ENCODE measurements at places on chromosomes 7 and 10. TPM values are rescaled to one million over a fixed set of nuclear protein-coding genes. Genes with fewer than 3 reads are reported as not detected.

DNA sequence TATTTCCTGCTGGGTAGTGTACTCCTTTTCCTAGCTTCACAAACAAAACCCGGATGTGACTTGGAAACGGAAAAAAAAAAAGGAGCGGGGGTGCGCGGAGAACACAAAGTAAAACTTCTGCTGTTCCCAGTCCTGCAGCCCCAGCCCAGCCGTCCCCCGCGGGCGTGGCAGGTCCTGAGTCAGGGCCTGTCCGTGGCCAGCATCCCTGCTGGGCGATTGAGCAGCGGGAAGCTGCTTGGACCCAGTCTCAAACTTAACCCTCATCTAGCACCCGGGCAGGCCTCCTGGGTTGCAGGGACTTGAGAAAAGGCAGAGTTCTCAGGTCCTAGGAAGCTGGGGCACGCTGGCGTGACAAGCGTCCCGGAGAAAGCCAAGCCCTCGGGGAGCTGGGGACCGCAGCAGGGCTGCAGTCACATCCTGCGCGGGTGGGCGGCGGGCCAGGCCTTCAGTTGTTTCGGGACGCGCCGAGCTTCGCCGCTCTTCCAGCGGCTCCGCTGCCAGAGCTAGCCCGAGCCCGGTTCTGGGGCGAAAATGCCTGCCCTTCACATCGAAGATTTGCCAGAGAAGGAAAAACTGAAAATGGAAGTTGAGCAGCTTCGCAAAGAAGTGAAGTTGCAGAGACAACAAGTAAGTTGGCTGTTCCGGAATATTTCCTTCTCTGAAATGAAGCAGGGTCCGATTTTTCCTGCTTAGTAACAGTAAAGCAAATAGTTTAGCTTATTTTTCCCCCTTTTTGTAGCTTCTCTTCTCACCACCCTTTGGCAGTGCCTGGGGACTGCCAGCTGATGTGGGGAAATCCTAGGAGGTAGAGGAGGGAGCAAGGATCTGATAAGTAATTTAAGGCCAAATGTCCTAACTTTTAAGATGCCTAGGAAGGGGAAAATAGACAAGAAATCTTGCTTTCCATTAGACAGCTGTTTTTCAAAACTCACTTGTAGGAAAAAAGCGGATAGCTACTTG, at the start of gene GNG11:
Gene GNG11, plus strand, starts transcription at position 129 of the 960 bp plus-strand sequence. Its CDS starts 403 bp downstream, at position 532.
- peak; percentile 65 for DNase-seq

- DNase-seq, result no peak
Observed at GRCh38 chr7:138000081-138000701, 1.7 kb downstream of the CREB3L2 start.

DNA sequence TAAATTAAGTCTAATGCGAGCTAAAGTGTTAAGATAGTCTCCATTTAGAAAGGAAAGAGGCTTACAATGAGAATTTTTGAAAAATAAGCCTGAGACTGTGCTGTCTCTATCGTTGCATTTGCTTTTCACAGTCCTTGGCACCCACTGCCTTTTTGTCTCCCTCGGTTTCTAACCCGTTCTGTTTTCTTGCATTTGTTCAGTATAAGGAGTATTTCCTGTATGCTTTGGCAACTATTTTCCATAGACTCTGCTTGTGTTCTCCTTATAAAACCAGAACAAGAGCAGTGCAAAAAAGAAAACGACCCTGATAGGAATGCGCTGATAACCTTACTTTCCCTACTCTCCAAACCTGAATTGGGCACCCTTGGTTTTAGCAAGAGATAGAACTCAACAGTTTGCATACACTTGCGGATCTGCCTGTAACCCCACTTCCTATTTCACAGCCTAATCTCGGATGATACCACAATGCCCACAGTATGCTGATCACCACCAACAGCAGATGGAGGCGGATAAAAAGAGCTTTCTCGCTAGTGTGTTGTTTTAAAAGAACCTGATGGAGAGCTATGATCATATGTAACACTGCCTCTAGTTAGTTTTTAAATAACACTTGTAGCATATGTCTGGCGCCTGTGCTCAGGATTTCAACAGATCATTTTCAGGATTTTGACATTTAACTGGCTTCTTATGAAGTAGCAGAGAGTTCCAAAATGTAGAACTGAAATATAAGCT, 1.6 kb upstream of the ARHGAP12 start:
- no peak for DNase-seq

DNA sequence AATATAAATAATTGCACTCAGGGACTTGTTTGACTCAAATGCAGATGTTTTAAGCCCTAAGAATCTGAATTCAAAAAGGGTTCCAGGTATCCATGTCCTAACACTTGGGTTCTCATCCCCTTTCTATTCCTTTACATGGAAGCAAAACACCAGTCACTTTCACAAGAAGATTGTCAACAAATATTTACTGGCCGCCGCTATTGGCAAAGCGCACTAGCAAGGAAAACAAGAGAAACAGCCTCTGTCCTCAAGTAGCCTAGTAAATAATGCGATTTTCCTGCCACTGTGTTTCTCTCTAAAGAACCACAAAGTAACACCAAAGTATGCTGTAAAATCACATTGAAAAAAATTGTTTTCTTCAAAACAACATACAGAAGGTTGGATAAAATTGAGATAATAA, 66.7 kb upstream of the EZH2 start:
- DNase-seq, result no peak

SLC29A3 gene
- 3.9 TPM for total RNA-seq
